B cell (primary cell): ENCODE measurements at places on chromosomes 2 and 18. TPM values are rescaled to one million over a fixed set of nuclear protein-coding genes. Genes with fewer than 3 reads are reported as not detected.

- no peaks in the 10 kb centered on the region for H3K27me3 ChIP-seq
- H3K27ac ChIP-seq, result no peak overlapping the region
- no peak overlapping the region for H3K4me3 ChIP-seq
- peaks cover 16% of the 10 kb centered on the region for H3K4me1 ChIP-seq
- no peaks in the 10 kb centered on the region for H3K36me3 ChIP-seq
Observed at GRCh38 chr2:172440795-172441194, 13.4 kb downstream of the ITGA6 start.

GRCh38 chr2:33242845-33243244, 233.6 kb upstream of the RASGRP3 start:
- no peak overlapping the region for H3K4me3 ChIP-seq
- H3K4me1 ChIP-seq, result no peaks in the 10 kb centered on the region
- no peak for DNase-seq
- no peaks in the 10 kb centered on the region for H3K36me3 ChIP-seq

GRCh38 chr2:75157435-75157834, 41.9 kb downstream of the TACR1 start:
- no peaks in the 10 kb centered on the region for H3K36me3 ChIP-seq
- H3K27me3 ChIP-seq, result peaks cover 3% of the 10 kb centered on the region
- H3K4me3 ChIP-seq, result no peak overlapping the region
- no peak overlapping the region for H3K27ac ChIP-seq

GRCh38 chr2:64957109-64957903, 31.9 kb upstream of the SLC1A4 start:
- no peaks in the 10 kb centered on the region for H3K4me1 ChIP-seq
- no peak overlapping the region for H3K4me3 ChIP-seq
- H3K36me3 ChIP-seq, result no peaks in the 10 kb centered on the region
- no peaks in the 10 kb centered on the region for H3K27me3 ChIP-seq

GRCh38 chr18:57931038-57931437, 113.0 kb upstream of the NEDD4L start:
- H3K27me3 ChIP-seq, result no peaks in the 10 kb centered on the region
- no peak overlapping the region for H3K4me3 ChIP-seq
- H3K4me1 ChIP-seq, result no peaks in the 10 kb centered on the region

DNA sequence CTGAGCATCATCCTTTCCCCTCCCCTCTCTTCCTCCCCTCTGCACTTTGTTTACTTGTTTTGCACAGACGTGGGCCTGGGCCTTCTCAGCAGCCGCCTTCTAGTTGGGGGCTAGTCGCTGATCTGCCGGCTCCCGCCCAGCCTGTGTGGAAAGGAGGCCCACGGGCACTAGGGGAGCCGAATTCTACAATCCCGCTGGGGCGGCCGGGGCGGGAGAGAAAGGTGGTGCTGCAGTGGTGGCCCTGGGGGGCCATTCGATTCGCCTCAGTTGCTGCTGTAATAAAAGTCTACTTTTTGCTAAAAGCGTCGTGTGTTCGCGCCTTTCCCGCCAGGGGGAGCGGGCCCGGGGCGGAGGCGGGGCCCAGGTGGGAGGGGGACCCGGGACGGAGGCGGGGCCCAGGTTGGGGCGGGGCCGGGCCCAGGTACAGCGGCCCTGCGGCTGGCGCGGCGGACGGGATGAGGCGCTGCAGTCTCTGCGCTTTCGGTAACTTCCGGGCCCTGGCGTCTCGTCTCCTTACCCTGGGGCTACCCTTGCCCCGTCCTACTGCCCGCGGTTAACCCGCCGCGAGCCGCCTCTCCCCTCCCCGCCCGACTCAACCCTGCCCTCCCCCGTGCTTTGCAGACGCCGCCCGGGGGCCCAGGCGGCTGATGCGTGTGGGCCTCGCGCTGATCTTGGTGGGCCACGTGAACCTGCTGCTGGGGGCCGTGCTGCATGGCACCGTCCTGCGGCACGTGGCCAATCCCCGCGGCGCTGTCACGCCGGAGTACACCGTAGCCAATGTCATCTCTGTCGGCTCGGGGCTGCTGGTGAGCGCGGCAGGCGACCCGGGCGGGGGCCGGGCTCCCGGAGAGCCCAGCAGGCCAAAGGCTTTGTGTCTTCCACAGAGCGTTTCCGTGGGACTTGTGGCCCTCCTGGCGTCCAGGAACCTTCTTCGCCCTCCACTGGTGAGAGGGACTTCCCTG, at the start of gene KRTCAP3:
KRTCAP3 (plus strand) TSS at position 424 of the 962 bp plus-strand sequence; CDS start at position 456, 32 bp downstream.
- no peaks in the 10 kb centered on the region for H3K27me3 ChIP-seq
- H3K4me1 ChIP-seq, result peaks cover 3% of the 10 kb centered on the region
- no peak within 1 kb of the TSS for H3K27ac ChIP-seq
- peak within 1 kb of the TSS; percentile 37 for H3K4me3 ChIP-seq
- H3K36me3 ChIP-seq, result peaks cover 46% of the 10 kb centered on the region

GRCh38 chr2:115400940-115401339, 958.5 kb downstream of the DPP10 start:
- no peaks in the 10 kb centered on the region for H3K27me3 ChIP-seq
- H3K4me1 ChIP-seq, result no peaks in the 10 kb centered on the region
- no peak overlapping the region for H3K27ac ChIP-seq
- no peak for DNase-seq
- H3K36me3 ChIP-seq, result no peaks in the 10 kb centered on the region

The CNTNAP5 gene
- polyA plus RNA-seq, result not detected in 2 replicates

- H3K27ac ChIP-seq, result no peak overlapping the region
- H3K4me1 ChIP-seq, result no peaks in the 10 kb centered on the region
- no peak overlapping the region for H3K4me3 ChIP-seq
- H3K27me3 ChIP-seq, result no peaks in the 10 kb centered on the region
- no peak for DNase-seq
- no peaks in the 10 kb centered on the region for H3K36me3 ChIP-seq
Observed at GRCh38 chr2:10978090-10978670, 66.4 kb downstream of the KCNF1 start.

The FEV gene
- not detected in 2 replicates for polyA plus RNA-seq

- no peak overlapping the region for H3K4me3 ChIP-seq
- H3K27ac ChIP-seq, result no peak overlapping the region
- no peaks in the 10 kb centered on the region for H3K4me1 ChIP-seq
- no peaks in the 10 kb centered on the region for H3K36me3 ChIP-seq
Observed at GRCh38 chr2:226211439-226211838, 588.2 kb downstream of the IRS1 start.

GRCh38 chr2:44549099-44549471, 187.3 kb downstream of the CAMKMT start:
- no peak overlapping the region for H3K4me3 ChIP-seq
- no peaks in the 10 kb centered on the region for H3K27me3 ChIP-seq
- H3K27ac ChIP-seq, result no peak overlapping the region
- no peaks in the 10 kb centered on the region for H3K36me3 ChIP-seq

The PRKAG3 gene
- polyA plus RNA-seq, result not detected in 2 replicates

GRCh38 chr2:47484396-47484795, 81.4 kb downstream of the MSH2 start:
- H3K27me3 ChIP-seq, result no peaks in the 10 kb centered on the region
- DNase-seq, result no peak
- H3K4me1 ChIP-seq, result peaks cover 10% of the 10 kb centered on the region
